ENCODE measurements at places on chromosomes 5 and 9.

DNA sequence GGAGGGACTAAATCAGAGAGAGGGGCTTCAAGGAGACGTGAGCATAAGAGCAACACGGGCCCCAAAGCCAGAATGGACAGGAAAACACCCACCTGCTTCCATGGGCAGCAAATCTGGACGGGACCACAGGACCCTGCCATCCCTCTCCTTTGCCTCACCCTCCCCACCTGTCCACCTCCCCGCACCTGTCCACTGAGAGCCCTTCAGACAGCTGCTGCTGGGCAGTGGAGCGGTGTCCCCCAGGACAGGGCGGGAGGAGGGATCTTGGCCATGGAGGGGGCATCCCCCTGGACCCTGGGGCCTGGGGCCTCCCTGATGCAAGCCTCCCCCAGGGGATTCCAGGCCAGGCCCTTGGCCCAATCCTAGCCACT lies 2.6 kb downstream of the CCDC183 start:
- no peak for DNase-seq

- no peak for DNase-seq
Observed at GRCh38 chr9:92141144-92142129, 26.2 kb upstream of the SPTLC1 start.

DNA sequence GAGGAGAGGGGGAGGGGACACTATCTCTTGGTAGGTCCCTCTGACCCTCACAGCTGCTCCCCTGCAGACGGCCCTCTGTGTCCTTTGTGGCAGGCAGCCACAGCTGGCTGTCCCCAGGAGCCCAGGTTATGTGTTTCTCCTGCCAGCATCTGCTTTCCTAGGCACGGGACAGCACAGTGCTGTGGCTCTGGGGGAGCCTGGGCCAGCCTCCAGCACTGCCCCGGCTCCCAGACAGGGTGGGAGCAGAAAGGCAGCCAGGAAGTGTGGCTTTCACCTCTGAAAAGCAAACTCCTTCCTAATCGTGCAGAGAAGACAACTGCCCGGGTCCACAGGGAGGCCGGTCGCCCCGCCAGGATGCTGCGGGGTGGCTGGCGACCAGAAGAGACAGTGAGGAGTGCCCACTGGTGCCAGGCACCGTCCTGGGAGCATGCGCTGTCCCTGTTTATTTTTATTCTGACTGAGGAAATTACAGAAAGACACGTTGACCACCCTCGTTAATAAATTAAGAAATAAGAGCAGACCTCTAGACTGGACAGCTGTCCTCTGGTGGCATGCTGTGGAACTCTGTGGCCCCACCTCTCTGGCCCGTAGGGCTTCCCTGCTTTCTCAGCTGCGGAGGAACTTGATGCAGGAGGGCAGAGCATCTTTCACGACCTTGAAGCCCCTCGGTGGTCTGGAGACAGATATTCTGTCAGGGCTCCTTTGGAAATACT lies 240.3 kb downstream of the FANCC start:
- DNase-seq = no peak

- no peak for DNase-seq
Observed at GRCh38 chr5:132837868-132838267, 7.4 kb upstream of the SHROOM1 start.

- no peak for DNase-seq
Observed at GRCh38 chr5:74679966-74680365, 5.1 kb upstream of the HEXB start.

- DNase-seq = peak; percentile 23
Observed at GRCh38 chr5:95406426-95407090, 15.4 kb downstream of the FAM81B start.

- no peak for DNase-seq
Observed at GRCh38 chr9:89477384-89477783, 20.5 kb downstream of the SEMA4D start.

DNA sequence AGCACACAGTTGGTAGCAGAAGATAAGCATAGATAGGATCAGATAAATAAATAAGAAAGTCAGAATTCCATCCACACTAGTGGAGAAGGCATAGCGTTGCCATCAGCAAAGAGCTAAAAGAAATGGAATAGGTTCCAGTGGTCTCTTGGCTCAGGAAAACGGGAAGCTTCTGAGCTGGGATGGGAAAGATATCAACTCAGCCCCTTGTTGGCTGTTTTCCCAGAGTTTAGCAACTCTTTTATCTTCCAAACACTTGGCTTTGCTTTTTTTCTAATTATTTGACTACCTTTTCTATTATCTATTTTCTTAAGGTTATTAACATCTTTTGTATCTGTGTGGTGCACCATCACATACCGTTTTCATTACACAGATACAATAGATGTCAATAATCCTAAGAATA lies 445.7 kb upstream of the TRPC7 start:
- no peak for DNase-seq

DNA sequence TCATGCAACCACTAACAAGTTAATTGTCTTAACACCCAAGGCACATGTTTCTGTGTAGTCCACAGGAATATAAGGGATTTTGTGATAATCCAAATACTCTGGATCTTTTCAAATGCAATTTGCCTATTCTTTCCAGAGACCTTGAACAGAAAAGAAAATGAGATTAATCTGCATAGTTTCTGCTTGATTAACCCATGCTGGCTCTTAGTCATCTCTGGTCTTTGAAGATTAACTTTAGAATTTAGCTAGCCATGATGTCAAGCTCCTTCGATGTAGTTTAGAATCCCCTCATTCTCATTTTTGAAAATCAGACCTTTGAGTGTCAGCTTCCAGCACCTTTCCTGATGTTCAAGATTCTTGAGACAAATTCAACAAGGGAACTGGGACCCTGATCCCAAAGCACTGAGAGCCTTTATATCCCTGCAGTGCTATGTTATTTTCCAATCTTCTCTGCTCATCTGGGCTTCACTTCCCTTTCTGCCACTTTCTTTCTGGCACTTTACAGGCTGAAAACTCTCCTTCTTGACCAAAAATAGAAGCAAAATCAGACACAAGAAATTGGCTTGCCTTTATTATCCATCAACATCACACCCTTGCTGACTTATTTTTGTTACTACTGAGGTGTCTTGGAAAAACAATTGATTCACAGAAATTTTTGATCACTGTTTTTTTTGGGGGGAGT lies 155.5 kb downstream of the PALM2AKAP2 start:
- no peak for DNase-seq

DNA sequence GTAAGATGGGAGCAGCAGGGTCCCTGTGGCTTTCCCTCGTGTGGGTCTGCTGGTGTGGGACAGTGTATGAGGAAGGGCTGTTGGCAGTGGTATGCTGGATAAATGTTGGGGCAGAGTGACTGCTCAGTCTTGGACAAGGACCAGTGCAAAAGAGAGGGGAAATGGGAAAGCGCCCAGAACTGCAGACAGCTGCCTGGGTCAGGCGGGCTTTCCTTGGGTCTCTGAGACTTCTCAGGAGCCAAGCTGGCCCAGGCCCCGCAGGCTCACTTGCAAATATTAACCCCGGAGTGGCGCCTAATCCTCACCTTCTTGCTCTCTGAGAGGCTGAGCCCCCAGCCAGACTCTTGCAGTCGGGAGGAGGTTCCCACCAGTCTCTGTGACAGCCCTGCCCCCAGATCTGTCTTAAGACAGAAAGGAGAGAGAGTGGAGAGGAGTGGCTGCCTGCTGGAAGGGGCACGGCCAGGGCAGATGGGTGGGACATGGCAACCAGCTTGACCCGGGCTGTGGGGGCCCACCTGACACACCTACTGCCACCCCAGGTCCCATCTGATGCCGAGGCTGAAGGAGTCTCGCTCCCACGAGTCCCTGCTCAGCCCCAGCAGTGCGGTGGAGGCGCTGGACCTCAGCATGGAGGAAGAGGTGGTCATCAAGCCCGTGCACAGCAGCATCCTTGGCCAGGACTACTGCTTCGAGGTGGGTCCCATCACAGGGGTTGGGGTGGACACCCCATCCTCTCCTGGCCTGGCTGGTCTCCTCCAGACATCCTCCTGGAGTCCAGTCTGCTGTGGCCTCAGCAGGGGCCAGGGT lies 105.2 kb downstream of the DAB2IP start:
- DNase-seq = no peak

DNA sequence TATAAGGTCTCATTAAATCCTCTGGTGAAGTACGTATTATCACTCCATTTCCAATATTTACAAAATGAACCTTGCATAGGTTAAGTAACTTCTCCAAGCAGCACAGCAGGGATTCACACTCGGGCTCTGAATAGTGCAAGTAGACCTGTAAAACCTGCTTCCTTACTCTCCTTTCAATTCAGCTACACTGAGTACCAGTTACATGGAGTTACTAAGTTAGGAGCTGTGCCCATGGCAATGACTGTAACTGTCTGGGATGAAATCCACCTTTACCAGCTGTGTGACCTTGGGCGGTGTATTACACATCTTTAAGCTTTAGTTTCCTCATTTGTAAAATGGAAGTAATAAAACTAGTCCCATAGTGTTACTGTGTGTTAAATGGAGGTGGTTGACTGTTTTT lies 15.9 kb upstream of the MOB3B start:
- DNase-seq = no peak

DNA sequence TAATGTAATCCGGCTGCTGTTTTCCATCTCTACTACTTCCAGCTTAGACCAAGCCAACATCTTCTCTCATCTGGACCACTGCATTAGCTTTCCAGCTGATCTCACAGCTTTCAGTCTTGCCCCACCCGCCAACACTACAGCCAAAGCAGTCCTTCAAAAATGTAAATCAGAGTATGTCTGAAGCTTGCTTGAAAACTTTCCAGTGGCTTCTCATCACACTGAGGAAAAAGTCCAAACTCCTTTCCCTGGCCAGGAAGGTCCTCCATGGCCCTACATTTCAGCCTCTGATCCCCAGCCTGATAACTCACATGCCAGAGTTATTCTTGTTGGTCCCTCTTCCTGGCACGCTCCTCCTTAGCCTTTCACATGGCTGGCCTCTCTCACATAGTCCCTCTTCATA lies 38.5 kb downstream of the TTC1 start:
- DNase-seq = no peak

- no peak for DNase-seq
Observed at GRCh38 chr5:174381241-174381640, 335.7 kb downstream of the NSG2 start.

- peak; percentile 24 for DNase-seq
Observed at GRCh38 chr9:131633491-131634031, 88.2 kb downstream of the PRRT1B start.

DNA sequence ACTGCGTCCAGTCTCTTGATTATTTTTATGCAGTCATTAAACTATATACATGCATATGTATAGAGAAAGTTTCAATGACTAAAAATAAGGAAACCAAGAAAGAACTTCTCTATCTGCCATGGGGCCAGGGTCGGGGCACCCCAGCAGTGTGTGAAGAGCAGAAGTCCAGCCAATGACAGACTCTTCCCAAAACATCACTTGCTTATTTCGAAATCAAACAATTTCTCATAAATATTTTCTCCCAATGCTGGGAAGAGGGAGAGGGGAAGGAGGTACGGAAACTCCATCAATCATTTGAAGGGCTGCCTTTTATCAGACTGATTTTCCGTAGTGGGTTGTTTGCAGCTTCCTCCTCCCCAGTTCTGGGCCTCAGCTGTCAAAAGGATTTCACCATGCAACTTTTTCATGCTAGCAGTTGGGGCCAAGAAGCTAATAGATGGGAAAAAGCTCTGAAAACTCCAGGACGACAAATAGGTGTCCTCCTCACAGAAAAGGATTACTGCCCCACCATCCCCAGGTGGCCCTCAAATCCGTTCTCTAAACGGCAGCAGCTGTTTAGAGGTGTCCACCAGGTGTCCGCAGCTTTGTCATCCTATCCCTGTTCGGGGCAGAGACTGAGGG lies 617 bp upstream of the FPGS start:
- DNase-seq = no peak

GRCh38 chr5:160097991-160098390 lies 21.3 kb downstream of the PWWP2A start:
- DNase-seq = no peak

GRCh38 chr5:37662789-37663485 lies 176.9 kb downstream of the GDNF start:
- no peak for DNase-seq

DNA sequence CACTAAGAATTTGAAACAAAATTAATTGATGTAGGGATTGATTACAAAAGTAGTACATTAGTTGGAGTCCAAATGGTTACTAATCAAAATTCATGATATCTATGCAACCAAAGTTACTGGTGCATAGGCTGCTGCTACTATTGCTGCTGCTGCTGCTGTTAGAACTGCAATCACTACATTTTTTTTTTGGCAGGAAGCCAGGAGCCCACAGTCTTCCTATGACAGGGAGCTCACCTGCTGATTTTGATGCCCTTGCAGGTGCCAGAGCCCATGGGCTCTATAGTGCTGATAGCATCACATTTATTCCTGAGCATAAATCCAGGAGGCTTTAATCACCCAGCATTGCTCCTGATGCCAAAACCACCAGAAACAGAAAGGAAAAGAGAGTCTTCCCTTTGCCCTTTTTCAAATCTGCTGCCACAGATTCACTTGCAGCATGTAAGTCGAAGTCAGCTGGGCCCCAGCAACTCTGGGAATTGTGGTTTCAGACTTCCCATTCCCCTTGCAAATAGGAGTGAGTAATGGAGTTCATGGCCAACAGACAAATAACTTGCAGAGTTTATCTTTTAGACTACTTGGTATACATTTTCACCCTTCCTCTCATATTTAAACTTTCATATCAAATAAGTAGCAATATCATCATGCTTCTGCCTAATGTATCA lies 17.6 kb downstream of the SLCO6A1 start:
- DNase-seq = no peak

DNA sequence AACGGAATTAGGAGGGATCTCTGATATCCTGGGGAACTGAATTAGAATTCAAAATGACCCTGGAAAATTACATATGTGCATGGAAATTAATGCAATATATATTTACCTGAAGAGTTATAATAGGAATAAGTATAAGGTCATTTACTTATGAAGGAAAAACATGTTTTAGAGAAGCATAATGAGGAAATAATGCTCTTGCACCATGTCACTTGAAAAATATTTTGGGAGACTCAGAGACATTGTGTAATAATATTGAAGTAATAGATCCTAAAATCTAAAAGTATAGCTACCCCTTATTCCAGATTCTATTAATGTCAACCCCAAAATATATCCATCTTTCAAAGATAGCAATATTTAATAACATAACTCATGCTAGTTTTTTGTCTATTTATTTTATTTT lies 28.4 kb downstream of the SPZ1 start:
- no peak for DNase-seq

DNA sequence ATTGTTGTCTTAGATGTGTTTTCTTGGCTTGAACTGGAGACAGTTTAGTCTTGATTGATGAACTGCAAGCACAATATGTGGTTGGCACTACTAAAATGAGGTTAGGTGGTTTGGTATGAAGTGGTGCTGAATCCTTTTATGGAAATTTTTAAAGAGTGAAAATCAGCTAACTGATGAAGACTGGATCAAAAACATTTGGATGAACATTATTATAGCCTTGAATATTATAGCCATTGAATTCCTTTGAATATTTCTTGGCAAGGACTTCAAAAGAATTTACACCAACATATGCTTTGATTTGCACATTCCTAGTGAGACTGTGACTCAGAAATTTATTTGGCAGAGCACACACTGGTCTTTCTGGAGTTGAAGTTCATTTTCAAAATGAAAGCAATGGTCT lies 318.3 kb downstream of the CHSY3 start:
- DNase-seq = peak; percentile 17

- DNase-seq = no peak
Observed at GRCh38 chr5:150101023-150101422, 14.7 kb upstream of the CSF1R start.

GRCh38 chr5:169584998-169585451 lies 1.5 kb downstream of the SPDL1 start:
- DNase-seq = no peak

Data from urothelium cell line (cell line).